ENCODE measurements at places on chromosomes 5 and 9.

DNA sequence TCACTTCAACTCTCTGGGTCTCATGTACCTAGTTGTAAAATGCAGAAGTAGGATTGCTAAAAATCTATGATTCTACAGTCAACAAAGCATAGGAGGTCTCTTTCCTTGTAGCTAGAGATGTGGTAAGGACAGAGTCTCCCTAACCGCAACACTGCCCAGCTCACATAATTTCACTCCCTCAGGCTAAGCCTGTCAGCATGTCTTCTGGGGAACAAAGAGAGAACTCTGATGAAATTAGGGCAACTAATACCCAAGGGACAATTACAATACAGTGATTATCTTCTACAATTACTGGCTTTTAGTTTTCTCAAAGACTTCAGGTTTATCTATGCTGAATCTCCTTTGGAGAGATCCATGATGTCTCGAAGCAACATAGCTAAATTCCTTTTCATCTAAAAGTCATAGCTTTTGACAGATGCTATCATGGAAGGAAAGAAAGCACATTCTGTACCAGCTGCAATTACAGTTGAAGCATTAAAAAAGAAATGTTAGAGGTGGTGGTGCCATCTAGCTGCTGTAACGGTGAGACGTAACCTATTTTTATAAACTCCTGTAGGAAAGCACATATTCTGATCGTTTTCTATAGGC, 141.1 kb upstream of the TARS1 start:
- peak; percentile 52 for DNase-seq

DNA sequence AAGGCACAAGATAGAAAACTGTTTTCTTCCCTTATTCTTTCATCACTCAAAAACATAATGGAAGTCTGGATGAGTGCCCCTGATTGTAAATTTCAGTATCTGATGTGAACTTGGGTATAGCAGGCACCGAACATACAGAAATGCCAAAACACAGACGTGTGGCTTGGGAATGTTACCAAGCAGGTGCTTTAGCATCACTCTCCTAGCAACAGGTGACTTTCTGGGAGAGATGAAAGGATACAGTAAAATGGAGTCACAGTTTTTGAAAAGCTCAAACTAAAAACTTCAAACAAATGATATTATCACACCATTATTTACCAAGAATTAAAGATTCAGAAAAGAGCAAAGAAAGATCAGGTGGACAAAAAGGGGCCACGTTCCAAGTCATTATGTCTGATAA, 130.2 kb downstream of the DROSHA start:
- DNase-seq, result no peak

- no peak for DNase-seq
Observed at GRCh38 chr5:120122703-120123102, 341.4 kb upstream of the PRR16 start.

GRCh38 chr5:151547364-151547763, 43.8 kb downstream of the FAT2 start:
- no peak for DNase-seq

DNA sequence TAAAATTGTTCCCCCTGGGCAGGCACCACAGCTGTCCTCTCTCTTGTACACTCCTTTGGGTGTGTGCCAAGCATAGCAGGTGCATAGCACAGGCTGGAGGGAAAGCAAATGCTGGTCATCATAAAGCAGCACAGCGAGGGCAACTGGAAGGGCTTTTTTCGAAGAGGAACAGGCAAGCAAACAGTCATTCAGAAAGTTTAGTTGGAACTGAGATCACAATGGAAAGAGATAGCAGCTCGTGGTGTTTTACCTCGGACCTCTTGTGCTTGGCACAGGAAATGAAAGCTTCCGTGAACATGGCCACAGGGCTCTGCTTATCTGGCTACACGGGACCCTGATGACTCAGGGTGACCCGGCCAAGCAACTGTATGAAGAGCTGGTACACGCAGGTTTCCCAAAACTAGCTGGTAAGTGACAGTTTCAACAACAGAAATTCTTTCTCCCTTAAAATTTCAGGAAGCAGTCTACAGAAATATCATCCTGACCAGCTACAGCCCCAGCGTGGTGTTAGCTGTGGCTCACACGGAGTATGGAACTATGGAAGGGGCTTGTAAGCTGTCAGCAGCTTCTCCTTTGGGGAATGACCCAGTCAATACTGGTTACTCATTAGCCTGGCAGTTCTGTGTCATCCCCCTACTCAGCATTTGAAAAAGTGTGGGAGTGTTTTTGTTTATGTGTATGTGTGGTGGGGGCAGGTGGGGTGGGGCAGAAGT, 48.1 kb downstream of the POC5 start:
- peak; percentile 67 for DNase-seq

GRCh38 chr5:134506054-134507039, 19.1 kb upstream of the JADE2 start:
- no peak for DNase-seq

- DNase-seq, result no peak
Observed at GRCh38 chr5:77211691-77212047, 1.2 kb downstream of the PDE8B start.
